ENCODE measurements at places on chromosomes 12 and 14.

DNA sequence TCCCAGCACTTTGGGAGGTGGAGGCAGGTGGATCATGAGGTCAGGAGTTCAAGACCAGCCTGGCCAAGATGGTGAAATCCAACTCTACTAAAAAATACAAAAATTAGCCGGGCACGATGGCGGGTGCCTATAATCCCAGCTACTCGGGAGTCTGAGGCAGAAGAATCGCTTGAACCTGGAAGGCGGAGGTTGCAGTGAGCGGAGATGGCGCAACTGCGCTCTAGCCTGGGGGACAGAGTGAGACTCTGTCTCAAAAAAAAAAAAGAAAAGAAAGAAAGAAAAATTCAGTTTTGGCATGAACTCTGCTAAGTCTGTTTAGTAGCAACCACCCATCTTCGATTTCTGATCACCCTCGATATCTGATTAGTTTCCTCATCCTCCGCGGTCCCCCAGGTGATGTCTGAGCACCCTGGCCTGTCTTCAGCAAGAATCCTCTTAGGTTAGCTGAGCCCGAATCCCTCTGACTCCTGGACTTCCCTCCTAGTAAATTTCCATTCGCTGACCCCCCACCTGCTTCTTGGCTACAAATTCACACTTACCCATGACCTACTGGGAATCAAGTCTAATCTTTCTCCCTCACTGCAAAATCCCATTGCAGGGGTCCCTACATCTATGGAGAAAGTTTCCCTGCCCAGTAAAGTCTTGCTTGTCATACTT lies 879 bp upstream of the HSPB8 start:
- DNase-seq = no peak

DNA sequence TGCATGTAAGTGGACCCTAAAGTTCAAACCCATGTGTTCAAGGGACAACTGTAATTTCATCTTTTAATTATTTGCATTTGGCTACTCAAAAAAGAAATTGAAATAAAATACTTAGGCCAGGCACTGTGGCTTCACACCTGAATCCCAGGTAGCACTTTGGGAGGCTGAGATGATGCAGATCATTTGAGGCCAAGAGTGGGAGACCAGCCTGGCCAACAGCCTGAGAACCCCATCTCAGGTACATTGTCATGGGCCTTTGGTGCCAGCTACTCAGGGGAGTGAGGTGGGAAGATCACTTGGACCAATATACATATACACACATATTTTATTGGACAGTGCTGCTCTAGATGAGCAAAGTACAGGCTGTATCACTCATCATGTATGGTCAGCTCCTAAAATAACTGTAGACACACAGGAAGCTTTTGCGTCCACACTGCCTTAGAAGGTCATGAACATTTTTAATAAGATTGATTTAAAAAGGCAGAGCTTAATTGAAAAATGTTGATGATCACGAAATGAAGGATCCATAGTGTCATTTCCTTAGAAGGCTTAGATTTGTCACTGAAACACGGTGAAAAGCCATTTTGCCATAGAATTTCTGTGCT lies 2.5 kb upstream of the ZCCHC8 start:
- DNase-seq = no peak

- no peak for DNase-seq
Observed at GRCh38 chr14:66085224-66085623, 400.9 kb upstream of the CCDC196 start.

- no peak for DNase-seq
Observed at GRCh38 chr12:52277486-52278245, 3.2 kb downstream of the KRT86 start.

- DNase-seq = no peak
Observed at GRCh38 chr12:102676812-102677211, 196.4 kb upstream of the IGF1 start.

DNA sequence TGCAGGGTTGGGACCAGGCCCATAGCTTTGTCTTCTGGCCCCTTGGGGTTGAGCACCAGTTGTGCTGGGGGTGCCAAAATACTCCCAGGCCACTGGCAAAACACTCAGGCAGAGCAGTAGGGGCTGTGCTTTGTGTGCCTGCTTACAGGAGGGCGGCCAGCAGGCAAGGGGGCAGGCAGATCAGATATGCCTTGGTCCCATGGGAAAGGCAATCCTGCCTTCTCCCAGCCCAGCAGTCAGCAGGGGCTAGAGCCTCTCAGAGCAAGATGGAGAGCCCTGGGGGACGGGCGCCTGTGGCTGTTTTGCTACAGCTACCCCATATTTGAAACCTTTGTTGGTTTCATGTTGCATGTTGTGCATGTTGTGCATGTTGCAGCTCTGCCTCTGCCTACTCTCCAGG lies 36.2 kb upstream of the TMX1 start:
- no peak for DNase-seq

DNA sequence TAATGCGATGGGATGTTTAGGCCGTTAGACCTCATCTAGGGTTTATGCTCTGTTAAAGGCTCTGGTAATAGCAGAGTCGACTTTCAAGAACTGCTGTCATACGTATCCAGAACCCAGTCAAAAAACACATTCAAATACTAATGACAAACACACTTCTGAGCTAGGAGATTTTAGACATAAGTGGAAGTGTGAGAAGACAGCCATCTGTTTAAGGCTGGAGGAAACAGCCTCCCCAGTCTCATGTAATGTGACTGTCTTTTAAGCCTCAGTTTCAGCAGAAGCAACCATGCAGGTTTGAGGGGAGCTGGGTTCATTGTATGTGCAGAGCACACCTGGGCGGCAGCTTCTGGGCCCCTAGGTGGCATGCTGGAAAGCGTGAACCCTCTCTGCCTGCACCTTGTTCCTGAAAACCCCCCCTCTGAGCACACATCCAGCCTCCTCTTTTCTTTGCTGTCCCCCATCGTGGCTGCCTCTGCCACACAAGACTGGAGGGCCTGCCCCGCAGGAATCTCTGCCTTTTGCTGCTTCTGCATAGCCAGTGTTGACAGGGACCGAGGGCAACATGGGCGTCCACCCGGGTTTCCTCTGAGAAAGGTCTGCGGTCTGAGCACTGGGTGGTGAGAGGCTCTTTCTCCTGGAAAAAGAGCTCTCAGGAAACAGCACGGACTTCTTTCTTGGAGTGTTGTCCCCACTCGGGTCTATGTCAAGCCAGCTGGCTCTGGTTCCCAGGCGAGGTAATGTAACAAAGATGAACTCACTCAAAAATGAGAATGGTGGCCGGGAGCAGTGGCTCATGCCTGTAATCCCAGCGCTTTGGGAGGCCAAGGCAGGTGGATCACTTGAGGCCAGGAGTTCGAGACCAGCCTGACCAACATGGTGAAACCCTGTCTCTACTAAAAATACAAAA lies 11.6 kb downstream of the WNT5B start:
- DNase-seq = no peak

All from NCI-H2171 (cell line).